GM10248 (cell line): ENCODE measurements at places on chromosomes 4 and X.

DNA sequence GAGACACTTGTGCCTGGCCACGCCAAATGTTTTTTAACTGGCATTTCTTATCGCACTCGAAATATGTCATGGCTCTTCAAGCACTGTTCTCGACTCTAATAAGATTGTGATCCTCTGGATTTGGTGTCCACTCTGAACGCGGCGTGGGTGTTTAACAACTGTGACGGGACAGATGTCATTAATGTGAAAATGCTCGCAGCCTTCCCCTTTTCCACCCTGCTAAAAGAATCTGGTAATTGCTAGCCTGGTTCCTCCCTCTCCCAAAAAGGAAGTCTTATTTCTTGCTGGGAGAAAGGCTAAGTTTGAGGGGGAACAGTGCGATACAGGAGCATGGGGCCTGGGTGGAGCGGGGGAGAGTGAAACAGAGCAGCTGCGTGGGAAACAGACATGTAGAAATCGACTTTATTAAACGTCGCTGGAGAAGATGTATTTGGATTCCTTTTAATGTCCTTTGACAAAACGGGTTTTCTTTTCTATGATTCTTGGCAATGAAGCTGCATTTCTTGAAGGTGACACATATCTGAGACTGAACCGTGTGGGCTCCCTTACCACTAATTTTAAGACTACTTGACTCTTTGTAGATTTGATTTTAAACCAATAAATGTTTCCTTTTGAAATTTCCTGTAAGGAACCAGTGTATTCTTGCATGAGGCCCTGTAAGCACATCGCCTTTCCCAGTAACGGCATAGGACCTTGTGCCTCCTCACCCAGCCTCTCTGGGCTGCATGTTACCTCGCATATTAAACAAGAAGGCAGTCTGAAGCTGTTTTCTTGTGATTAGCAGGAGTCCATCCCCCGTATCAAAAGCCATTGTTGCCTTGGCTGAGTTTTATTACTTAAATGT, 17.8 kb downstream of the TBC1D1 start:
- no peak for DNase-seq

- no peak for DNase-seq
Observed at GRCh38 chrX:104618106-104618895, 52.3 kb downstream of the IL1RAPL2 start.

DNA sequence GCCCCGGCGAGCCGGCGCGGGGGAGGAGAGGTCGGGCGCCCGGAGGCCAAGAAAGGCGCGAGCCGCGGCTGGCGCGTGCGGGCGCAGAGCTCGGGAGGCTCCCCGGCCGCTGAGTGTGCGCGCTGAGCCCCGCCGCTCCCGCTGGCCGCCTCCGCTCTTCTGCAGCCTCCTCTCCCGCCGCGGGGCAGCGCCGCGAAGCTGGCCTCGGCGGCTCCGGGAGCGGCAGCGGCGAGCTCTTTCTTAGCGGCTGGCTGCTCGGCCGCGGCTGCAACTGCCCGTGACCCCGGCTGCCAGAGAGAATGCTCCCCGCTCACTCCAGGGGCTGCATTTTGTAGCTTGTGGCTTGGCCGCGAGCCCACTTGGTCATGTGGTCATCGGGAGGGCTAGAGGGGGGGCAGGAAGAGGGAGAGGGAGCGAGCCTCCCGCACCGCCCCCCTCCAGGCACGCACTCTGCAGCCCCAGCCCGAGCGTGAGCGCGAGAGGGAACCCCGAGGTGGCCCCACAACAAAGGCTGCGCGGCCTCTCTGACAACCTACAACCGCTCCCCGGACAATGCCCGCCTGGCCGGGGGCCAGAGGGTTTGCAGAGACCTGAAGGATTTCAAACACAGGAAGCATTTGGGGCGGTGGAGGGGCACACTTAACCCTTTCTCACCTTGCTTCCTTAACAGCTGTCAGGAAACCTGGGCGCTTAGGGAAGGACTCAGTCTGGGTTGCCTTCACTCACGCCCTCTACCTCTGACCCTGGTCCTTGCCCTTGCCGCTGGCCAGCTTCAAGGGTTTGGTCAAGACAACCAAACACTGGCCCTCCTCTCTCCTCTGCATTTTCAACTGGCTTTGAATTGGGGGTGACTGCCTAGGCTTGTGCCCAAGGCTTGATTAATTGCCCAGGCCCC, at the start of gene APLN:
APLN (minus strand) TSS at position 305 of the 895 bp plus-strand sequence. CDS start 326 bp downstream, outside the sequence.
- no peak for DNase-seq

GRCh38 chr4:151417164-151417571, 8.2 kb downstream of the FHIP1A start:
- no peak for DNase-seq

DNA sequence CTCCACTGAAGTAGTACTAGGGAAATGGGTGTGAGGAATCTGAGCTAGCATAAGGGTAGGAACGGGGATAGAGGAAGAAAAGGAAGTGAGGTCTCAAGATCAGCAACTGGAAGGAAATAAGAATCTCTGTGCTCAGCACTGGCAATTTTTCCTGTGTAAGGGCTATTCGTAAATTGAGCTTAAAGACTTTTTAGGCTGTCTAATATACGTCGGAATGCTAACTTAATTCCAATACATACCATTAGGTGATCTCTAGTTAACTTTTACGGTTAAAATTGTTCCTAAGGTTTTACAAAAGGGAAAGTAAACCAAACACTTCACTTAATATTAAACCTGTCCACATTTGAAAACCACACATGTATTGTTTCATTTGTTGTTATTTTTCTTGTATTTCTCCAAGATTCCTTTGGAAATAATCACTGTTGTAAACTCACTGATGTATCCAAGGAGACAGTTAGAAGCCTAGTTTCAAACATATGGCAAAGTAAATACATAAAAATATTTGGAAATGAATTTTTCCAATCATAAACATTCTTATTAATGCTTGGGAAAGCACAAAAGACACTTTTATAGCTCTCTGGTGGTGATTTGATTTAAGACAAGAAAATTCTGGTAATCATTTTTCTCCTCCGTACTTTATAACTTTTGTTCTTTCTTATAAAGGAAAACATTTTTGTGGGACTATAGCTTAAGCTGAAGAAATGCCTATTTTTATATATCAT, 28.1 kb upstream of the HPGDS start:
- no peak for DNase-seq

DNA sequence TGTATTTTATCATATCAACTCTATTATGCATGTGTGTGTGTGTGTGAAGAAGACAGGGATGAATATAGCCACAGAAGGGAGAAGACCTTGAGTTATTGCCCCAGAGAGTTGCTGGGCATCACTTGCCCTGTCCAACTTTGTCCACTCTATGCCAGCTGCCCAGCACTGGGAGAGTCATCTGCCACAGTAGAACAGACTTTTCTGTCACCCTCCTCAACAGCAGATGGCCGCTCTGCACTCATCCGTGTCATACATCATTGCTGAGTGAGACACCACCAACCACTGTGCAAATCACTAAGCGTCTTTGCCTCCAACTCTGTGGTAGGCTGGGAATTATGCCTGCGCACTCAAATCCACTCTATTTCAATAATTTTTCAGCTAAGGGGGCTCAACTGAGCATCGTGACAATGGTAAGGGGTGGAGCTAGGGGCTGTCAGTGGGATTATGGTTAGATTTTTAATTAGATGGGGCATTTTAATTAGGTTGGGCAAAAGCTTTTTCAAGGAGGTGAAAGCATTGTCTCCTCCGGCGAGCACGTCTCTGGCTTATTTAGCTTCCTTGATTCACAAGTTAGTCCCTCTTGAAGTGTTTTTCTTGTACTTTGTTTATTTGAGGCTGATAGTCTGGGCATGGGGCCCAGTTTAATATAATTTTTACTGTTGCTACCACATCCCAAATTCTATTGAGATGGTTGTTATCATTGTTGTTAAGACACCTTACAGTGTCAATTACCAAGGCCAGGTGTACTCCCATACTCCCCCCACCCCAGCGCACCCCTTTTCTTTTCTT, 100.1 kb upstream of the KLF3 start:
- DNase-seq, result no peak

GRCh38 chr4:119113033-119113655, 22.5 kb upstream of the MYOZ2 start:
- no peak for DNase-seq

DNA sequence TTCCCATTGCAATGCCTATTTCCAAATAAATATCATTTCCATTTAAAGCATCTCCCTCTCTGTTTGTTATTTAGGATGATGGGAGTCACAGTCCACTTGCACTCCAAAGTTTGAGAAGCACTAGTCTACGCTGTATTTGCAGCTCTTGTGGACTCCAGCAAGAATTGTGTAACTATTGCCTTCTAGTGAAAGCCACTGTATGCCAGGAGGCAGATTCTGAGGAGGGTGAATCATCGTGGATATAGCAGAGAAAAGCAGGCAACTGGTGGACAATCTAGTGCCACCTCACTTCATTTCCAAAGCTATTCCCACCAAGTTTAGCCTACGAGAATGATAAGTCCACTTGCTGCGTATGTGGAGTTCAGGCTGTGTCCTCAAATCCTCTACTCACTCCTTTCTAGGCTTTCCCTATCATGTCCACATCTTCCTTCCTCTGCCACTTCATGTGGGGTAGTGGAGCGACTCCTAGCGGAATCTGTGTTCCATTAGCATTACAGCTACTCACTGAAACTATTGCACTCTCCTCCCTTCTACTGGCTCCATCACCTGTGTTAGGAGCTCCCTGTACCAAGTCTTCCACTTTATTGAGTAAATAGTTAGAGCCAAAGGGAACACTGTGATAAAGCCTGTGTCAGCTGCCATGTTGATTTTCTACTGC, 501.8 kb upstream of the GALNT7 start:
- no peak for DNase-seq

DNA sequence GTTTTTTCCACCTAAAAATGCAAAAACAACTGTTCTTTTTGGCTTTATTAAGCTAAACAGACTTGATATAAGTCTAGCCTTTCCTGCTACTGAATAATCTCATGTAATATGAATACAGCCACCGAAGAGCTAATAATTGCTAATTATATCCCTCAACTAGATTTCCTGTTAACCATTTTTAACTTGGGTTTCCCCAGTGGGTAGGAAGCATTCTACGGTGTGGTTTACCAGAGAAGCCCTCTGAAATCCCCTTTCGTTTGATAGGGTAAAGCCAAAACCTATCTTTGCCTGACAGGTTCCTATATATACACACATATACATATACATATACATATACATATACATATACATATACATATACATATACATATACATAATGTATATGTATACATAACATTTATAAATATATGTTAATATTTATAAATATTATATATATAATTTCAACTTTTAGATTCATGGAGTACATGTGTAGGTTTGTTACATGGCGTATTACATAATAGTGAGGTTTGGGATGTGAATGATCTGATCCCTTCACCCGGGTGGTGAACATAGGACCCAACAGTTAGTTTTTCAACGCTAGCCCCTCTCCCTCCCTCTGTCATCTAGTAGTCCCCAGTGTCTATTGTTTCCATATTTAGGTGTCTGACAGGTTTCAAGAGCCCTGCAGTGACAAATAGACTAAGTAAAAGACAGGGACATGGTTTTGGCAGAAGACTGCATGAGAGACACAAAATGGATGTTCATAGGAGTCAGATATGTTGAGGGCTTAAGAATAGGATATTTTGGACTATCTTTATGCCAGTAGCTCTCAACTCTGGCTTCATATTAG, 62.4 kb downstream of the ATXN3L start:
- no peak for DNase-seq

DNA sequence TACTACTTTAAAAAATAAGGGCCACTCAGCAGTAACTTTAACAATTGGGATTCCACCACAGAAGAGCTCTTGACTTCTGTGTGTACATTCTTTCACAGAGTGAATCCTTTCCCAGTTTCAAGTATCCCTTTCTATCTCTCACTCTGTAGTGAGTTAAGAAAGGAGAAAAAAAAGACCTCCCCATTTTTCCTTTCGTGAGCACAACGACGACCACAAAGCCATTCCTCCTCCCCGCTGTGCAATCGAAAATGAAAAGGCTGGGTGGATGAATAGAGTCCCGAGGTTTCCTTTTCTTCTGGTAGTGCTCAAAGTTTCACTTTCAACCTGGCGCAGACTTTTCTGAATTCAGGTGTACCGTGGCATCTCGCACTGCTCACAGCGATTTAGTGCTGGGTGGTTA, 58.0 kb downstream of the TAB3 start:
- no peak for DNase-seq

GRCh38 chr4:130808492-130808891, 1712.5 kb downstream of the C4orf33 start:
- no peak for DNase-seq

GRCh38 chrX:35664833-35665232, 133.3 kb upstream of the MAGEB16 start:
- no peak for DNase-seq

DNA sequence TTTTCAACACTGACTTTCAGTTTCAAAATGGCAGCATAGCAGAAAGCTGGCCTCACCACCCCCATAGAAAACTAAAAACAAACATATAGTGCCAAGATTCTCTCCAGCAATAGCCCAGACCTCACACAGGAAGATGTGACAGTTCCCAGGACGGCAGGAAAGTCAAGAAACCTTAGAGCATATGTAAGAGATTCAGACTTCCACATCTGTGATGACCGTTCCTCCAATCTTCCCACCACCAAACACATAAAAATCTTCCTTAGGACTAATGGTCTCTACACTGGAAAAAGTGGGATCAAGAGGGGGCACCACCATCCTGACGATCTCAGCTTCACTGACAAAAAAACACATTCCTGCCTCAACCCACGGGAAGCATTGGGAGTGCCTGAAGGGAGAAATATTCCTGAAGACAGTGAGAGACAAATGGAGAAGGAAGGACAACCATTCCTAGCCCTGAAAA, 134.1 kb upstream of the CPXCR1 start:
- no peak for DNase-seq

GRCh38 chr4:77651820-77652219, 46.2 kb downstream of the CXCL13 start:
- no peak for DNase-seq

- DNase-seq, result no peak
Observed at GRCh38 chr4:173424899-173425805, 26.2 kb upstream of the SCRG1 start.

- no peak for DNase-seq
Observed at GRCh38 chr4:36737691-36738090, 456.3 kb downstream of the DTHD1 start.

GRCh38 chrX:95728446-95728845, 956.2 kb upstream of the DIAPH2 start:
- no peak for DNase-seq
